NCI-H2081 treated with DMSO at 0.1 percent for 48 hours (cell line): ENCODE measurements at places on chromosomes 4 and X.

GRCh38 chr4:107619066-107619465 lies 101.0 kb downstream of the PAPSS1 start:
- no peak for DNase-seq

DNA sequence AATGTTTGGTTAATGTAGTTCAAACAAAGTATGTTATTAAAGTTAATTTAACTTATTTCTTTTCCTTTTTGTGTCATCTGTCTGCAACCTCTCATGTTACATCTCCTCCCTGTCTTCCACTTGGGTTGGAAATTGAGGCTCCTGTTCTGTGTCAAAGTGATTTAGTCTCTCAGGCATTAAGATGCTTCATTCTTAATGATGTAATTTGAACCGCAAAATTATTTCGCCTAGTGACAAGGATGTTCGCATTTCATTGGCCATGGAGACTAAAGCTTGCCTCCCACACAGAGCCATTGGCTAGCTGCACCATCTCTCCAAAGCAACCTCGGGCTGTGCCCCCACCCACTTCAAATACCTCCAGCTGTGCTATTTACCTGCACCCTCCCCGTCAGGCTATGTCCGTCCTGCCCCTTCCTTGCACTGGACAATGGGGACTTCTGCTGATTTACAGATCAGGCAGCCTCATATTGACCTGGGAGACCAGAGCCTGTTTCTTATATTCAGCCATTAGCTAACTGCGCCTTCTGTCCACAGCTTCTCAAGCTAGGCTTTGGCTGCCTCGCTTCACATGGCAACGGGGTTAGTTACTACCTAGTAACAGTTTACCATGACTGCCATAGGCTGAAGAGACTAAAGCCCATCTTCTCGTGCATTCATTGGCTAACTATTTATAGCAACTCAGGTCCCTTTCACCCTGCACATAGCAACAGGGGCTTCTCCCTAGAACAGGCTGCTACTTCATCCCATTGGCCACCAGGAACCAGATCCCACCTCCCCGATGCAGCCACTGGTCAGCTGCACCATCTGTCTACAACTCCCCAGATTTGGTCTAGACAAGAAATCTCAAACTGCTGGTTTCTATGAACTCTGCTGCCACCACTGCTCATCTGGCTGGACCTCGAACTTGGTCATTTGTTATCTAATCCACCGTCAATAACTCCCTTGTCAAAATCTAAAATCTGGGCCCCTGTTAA lies 8.6 kb upstream of the ZNF157 start:
- peak; percentile 92 for DNase-seq

- no peak for DNase-seq
Observed at GRCh38 chrX:11209798-11210414, 83.3 kb upstream of the AMELX start.

GRCh38 chr4:140297221-140297570 lies 76.2 kb upstream of the SCOC start:
- DNase-seq = no peak

- no peak for DNase-seq
Observed at GRCh38 chr4:142703694-142704309, 142.3 kb downstream of the INPP4B start.

- no peak for DNase-seq
Observed at GRCh38 chr4:173834151-173834550, 304.1 kb upstream of the HAND2 start.

DNA sequence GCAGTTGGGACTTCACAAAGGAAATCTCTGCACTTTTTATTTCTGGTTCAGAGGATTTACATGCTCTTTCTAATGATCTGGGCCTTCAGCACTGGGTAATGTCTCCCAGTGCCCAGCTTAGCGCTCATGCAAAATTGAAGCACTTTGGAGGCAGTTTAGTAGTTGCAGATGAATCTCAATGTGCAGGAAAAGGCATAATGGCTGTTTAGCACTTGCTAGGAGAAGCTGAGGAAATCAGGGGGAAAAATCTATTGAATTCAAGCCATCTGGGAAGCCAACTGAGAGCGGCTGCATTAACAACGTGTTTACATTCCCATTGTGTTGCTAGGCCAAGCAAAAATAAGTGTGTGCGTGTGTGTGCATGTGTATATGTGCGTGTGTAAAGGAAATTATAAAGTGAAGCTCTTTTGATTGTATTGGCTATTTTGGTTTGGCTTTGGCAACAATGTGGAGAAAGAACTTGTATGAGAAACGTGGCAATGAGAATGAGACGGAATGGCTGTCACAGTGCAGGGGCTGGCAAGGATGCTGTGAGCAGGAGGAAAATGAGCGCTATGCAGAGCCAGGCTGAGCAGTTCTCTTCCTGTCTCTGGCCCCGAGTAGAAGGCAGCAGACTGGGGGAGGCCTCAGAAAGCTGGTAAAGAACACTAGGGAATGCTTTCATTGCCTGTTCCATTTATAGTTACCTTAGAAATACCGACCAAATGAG lies 231.5 kb downstream of the UNC5C start:
- DNase-seq = no peak

DNA sequence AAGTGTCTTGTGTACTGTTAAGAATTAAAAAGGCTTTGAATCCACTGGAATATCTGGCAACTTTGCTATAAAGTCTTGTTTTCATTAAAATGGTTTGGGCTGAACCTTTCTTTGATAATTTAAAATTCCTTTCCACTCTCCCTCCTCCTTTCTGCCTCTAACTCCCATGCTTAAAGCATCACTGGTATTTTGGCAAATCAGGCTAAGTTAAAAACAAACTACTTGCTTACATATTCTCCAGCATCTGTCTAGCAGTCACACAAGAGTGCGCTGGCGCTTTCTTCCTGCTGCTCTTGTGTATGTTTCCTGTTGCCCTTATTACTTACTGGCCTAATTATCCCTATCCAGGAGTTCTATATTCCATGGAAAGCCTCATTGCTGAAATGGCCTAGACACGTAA lies 136.6 kb downstream of the VEGFC start:
- no peak for DNase-seq

GRCh38 chr4:172892300-172892699 lies 276.3 kb upstream of the GALNT7 start:
- DNase-seq = no peak

DNA sequence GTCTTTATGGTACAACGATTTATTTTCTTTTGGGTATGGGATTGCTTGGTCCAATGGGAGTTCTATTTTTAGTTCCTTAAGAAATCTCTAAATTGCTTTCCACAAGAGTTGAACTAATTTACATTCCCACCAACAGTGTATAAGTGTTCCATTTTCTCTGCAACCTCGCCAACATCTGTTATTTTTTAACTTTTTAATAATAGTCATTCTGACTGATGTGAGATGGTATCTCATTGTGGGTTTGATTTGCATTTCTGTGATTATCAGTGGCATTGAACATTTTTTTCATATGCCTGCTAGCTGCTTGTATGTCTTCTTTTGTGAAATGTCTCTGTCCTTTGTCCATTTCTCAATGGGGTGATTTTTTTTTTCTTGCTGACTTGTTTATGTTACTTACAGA lies 42.8 kb downstream of the UCHL1 start:
- no peak for DNase-seq

- DNase-seq = no peak
Observed at GRCh38 chr4:141731481-141731880, 95.1 kb downstream of the IL15 start.

DNA sequence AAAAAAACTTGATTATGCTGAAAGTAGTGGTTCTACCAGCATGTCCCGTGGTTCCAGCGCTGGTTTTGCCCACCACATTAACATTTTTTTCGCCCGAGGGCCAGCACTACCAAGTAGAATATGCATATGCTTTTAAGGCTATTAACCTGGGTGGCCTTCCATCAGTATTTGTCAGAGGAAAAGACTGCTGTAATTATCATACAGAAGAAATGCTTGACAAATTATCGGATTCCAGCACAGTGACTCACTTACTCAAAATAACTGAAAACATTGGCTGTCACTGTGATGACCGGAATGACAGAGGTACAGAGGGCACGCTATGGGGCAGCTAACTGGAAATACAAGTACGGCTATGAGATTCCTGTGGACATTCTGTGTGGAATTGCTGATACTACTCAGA lies 34.6 kb downstream of the PRPS2 start:
- DNase-seq = no peak

DNA sequence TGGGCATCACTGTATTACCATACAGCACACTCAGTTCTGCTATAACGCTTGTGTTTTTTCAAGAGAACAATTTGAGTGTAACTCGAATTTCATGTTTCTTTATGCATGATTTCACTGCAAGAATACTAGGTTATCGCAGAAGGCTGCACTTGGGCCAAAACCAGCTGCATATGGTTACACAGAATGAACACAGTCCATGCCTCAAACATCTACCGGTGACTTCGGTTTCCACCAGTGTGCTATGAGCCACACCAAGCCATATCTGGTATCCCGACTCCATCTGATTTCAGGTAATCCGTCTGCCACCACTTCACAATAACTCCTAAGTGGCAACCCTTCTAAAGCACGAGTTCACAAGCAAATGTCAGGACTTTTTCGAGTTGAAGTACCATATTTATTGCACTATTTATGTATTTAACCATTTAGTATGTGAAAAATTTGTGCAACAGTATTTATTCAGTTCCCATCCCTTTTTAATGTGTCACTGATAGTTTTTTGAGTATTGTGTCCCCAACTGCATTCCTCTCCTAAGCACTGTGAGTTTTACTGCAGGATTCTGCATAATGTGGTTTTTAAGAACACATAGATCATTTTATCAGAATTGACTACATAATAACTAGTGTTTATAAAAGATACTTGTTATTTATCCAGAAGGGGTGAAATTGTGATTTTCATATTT lies 111.8 kb downstream of the APBB2 start:
- no peak for DNase-seq

DNA sequence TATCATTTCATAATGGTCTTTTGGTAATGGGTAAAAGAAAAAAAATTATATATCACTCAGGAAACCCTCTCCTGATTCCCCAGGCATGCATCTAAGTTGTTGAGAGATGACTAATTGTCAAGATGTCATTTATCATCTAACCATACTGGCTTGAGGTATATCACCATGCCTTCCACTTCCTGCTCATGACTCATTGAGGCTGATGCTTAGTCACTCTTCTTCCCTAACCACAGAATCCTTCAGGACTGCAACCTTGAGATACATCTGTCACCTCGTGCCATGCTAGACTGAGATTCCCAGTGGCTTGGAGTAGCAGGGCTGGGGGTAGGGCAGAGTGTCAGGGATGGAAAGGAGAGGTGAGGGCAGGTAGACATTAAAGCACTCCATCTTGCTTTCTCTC lies 782.5 kb upstream of the INTU start:
- no peak for DNase-seq

DNA sequence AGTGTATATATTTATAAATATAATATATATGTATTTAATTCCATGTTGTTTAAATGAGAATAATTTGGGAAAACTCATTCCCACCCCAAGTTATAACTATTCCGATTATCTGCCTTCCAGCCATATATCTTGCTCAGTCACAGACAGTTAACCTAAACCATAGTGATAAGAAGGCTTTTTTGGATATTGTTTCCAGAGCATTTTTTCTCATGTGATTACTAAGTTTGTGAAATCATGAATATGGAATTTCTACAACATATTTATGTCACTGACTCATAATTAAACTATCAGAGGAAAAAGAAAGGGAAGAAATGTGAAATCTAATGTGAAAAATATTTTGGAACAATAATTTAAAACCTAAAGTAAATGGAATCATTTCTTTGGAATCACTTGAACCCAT lies 1163.5 kb upstream of the PABPC4L start:
- DNase-seq = no peak

GRCh38 chr4:70868778-70869177 lies 29.1 kb upstream of the GRSF1 start:
- DNase-seq = no peak

DNA sequence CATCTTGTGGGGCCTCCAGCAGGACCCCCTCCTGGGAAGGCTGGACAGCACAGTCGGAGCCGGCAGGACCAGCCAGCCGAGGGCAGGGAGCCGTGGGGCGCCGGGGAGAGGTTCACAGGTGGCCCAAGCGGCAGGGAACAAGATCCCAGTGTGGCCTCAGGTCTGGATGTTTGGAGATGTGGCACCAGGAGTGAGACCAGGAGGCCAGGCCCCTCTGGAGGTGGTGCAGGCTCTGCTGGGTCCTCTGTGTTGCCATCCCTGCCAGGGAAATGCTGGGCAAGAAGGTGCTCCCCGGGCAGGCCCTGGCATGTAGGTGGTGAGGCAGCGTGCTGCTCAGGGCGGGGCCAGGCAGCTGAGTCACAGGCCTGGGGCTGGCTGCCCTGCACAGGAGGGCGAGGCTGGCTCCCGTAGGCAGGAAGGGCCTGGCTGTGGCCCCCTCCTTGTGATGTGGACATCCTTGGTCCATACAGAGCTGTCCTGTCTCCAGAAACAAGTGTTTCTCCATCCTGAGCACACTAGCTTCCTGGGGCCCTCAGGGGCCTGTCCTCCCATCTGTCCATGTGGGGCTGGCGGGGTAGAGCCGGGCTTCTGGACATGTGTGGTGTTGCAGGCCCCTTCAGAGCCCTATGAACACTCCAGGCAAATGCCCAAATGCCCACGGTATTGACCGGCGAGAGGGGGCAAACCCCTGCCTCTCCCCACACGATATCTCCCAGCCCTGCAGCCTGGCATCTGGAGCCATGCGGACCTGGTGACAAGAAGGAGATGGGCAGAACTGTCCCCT lies 4.8 kb upstream of the HGFAC start:
- no peak for DNase-seq

DNA sequence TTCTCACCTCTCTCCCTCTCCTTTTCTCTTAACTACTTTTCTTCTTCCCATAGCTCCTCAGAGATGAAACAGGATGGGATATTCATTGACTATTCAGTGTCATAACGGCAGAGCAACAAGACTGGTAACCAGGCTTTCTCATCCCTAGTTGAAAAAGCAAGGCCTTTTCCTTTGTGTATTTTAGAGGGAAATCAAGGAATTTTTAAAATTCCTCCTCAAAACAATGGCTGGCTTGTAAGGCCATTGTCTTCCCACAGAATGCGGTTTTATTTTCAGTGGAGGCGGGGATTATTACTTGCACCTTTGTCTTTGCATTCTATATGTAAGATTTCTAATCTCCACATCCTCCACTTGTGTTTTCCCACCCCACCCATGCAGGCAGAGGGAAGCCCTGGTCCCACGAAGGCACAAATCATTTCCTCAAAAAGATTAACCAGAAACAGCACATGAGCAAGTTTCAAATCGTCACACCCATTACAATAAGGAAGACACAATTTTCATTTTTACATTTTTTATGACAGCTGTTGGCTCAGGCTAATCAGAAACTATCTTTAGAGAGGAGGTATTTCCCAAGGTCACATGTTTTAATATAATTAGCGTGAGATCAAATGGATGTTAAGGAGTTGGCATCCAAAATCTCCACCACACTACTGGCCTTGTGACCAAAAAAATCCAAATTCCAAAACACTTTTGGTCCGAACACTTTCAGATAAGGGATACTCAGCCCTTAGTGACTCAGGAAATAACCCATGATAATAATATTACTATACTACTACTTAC lies 53.0 kb upstream of the KDR start:
- DNase-seq = no peak

DNA sequence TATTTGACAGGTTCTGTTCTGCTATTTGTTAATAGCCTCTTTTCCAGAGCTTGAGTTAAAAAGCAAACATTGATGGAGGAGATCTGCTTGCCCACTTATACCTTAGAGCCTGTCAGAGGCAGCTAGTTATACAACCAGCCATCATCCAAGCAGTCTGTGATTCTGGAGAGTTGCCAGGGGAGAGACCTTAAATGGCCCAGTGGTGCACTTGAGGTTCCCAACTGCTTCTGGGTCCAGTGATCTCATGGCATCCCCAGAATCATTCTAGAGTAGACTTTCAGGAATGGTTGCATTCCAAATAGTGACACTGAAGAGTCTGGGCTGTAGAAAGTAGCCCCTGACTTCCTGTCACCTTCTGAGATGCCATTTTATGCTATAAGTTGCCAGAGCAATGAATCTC lies 160.7 kb downstream of the FHIP1A start:
- DNase-seq = no peak

- DNase-seq = no peak
Observed at GRCh38 chrX:142503967-142504643, 299.0 kb upstream of the MAGEC2 start.
